ENCODE measurements at places on chromosomes 13 and 19.

DNA sequence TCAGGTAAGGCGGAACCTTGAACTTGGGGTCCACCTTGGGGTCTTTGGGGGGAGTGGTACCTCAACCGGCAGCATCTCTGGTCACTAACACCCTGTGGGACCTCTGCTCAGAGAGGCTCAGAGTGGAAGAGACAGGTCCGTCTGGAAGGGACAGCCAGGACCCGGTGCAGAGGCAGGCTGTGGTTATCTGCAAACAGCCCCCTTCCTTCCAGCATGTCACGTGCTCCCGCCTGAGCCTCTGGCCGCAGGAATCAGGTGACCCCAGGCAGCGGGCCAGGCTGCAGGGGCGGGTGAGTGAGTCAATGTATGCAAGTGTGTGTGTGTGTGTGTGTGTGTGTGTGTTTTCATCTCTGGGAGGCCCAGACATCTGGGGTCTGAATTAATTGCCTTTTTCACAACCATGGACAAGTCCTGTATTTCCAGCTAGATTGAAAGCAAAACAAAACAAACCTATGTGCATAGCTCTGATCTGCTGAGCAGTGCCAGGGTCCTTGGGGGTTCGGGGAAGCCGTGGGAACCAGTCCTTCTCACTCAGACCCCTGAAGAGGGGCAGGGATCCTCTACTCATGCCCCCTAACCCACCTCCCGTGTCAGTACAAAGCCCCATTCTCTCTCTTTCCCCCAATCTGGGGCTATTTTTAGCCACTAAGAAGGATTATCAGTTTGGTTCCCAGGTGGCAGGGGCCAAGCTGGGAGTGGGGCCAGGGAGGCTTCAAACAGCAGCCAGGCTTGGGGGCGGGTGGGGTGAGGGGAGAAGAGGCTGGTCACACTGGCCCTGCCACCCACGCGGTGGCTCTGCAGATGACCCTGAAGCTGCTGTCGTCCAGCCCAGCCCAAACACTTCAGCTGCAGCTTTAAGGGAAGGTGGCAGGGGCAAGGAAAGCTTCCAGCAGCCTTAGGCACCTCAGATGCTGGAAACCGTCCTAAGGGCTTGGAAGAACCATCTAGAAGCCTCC is 31.4 kb downstream of the CERS4 start:
- DNase-seq, result peak; percentile 91

DNA sequence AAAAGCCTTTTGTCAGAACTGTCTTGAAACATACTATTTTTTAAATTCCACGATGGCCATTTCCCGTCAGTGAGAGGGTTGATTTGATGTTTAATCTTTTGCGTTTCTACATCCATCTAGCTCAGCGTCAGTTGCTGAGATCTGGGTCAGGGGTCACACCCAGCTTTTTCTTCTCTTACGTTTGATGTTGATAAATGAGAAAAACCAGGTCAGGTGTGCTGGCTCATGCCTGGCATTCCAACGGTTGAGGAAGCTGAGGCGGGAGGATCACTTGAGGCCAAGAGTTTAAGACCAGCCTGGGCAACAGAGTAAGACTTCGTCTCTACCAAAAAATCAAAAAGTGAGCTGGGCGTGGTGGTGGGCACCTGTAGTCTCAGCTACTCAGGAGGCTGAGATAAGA is 168.9 kb downstream of the PTPRS start:
- DNase-seq, result no peak

DNA sequence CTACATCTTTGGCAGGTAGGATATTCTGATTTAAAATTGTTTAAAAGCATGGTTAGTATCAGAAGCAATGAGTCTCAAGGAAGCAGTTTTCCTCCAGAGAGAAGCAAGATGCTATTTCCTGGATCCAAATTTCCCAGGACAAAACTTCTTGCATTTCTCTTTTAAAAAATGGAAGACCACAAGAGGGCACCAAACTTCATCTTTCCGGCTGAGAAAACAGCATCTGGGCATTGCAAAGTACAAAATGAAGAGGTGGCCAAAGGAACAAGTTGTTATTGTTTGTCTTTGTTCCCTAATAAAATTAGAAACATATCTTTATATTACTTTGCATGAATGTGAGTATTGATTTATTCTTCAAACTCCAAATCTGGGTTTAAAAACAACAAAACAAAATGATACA is 60.0 kb upstream of the LRCH1 start:
- DNase-seq, result peak; percentile 32

- DNase-seq, result peak; percentile 100
These were observed 23.0 kb downstream of the PPP1R37 start for GRCh38 chr19:45115809-45116615.

DNA sequence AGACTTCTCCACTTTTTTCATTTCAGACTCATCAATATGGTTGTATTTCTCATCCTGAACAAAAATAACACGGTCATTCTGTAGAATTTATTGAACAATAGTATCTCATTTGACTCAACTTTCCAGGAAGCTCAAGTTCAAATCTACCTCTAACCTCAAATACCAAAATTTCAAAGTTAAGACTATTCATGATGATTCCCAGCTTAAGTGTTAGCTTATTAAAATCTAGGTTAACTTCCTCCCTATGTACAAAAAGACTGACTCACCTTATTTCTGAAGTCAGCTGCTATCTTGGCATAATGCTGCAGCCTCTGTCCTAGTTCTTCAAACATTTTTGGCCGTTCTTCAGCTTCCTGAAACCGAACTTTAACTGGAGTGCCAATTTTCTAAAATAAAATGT is 23.2 kb downstream of the HSPH1 start:
- no peak for DNase-seq

Measured in MV-4-11 (cell line).